Lung microvascular endothelial cell (primary cell): ENCODE measurements at places on chromosomes 4 and X. TPM values are rescaled to one million over a fixed set of nuclear protein-coding genes. Genes with fewer than 3 reads are reported as not detected.

GRCh38 chr4:3702561-3703221, 63.5 kb upstream of the ADRA2C start:
- DNase-seq, result no peak

GRCh38 chr4:37793562-37793961, 32.9 kb upstream of the PGM2 start:
- peak; percentile 55 for DNase-seq

- no peak for DNase-seq
Observed at GRCh38 chr4:102388611-102389010, 43.3 kb upstream of the SLC39A8 start.

DNA sequence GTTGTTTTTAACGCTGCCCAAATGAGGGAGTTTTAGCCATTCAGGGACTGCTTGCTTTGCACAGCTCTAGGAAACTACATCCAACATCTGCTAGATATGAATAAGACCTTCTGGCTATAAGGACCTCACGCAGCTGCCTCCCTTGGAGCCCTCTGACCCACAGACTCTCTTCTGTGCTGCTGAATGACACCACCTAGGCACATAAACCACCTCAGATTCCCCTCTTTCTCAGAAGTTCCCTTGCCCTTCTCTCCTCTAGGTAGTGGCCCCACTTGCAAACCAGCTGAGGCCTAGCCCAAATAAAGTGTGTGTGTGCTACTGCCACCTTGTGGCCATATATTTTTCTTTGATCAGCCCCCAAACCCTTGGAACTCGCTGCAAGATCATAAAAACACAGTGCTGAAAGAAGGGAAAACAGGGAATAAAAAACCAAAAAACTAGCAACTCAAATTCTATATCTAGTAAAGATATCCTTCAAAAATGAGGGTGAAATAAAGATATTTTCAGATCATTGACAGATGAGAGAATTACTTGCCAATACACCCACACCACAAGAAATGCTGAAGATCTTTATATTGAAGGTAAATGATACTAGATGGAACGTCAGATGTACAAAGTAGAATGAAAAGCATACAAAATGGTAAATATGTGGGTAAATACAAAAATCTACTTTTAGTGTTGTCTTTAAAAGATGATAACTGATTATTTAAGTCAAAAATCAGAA, 265.9 kb downstream of the ADAMTS3 start:
- peak; percentile 52 for DNase-seq

DNA sequence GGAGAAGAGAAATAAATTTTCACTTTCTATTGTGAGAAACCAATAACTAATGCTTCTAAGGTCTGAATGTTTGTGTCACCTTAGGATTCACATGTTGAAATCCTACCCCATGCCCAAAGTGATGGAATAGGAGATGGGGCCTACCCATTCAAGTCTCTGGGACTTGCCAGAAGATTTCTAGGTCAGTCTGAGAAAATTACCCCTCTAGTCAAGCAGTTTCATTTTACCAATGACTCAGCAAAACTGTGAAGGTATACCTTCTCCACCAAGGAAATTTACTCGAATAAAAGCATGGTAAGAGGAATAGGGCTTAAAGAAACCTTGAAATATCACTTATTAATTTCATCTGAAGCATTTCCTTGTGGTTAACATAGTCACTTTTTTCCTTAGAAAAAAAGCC, 23.5 kb upstream of the PAPSS1 start:
- no peak for DNase-seq

GRCh38 chr4:126993351-126993750, 639.4 kb upstream of the INTU start:
- no peak for DNase-seq

- no peak for DNase-seq
Observed at GRCh38 chr4:140426610-140427105, 790 bp downstream of the CLGN start.

GRCh38 chr4:28241021-28241420, 1380.4 kb downstream of the STIM2 start:
- DNase-seq, result no peak

DNA sequence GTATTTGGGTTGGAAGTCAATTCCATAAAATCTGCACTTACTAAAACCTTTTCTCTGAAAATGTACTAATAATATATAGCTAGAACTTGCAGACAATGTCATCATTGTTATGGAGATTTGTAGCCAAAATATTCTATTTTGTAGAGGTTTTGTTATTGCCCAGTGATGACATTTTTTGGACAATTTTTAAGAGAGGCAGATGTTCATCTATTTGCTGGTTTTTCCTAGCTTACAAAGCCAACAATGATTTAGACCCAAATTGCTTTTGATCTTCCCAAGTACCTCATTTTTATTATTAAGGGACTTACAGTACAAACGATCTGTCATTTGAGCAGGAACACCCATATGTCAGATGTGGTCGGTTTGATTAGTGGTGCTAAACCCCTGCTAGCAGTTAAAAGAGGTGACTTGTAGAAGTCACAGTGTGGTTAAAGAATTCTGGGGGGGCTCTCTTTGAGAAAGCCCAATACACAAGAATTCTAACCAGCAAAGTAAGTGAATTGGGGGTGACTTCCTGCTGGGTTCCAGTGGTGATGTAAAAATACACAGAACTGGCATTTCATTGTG, 136.2 kb downstream of the KIT start:
- no peak for DNase-seq

- DNase-seq, result no peak
Observed at GRCh38 chrX:19824603-19825002, 62.8 kb downstream of the SH3KBP1 start.

DNA sequence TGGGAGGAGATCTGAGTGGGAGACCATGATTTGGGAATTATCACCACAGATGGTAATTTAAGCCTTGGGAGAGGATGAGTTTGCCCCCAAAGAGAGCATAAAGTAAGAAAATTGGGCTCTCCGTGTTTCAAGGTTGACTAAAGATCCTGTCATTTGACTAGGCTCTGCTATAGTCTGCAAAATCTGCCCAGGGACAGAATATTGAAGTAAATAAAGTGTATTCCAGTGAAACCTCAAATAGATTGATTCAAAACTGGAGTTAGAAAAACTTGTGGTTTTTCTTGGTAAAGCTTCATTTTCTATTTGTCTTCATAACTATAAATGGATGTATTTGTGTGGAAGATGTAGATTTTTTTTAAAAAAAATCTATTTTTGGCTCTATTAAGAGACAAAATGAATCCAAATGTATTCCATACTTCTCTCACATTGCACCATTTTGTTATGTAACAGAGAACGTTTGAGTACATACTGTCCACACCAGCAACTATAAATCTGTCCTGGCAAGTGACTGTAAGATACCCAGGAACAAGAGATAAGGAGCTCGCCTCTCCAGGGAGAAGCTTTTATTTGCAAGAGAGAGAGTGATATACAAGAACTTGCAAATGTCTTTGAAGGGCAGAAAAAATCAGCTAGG, 170.2 kb downstream of the CBR4 start:
- DNase-seq, result no peak

- no peak for DNase-seq
Observed at GRCh38 chr4:150578745-150579501, 3.0 kb upstream of the MAB21L2 start.

DNA sequence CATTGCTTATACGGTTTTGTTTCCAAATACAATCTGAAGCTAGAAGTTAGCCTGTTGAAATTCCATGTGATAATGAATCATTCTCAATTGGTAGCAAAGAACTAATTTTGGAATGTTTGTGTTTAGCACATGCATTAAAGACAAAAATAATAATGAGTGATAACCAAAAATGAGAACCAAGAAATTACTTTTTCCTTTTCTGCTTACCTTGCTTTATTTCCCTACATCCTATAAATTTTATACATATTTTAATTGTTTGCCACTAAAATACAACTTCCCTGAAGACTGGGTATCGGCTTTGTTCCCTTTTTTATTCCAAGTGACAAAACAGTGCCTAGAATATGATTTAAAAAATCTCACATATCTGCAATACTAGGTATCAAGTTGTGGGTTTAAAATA, 203.8 kb upstream of the TACR3 start:
- DNase-seq, result no peak

DNA sequence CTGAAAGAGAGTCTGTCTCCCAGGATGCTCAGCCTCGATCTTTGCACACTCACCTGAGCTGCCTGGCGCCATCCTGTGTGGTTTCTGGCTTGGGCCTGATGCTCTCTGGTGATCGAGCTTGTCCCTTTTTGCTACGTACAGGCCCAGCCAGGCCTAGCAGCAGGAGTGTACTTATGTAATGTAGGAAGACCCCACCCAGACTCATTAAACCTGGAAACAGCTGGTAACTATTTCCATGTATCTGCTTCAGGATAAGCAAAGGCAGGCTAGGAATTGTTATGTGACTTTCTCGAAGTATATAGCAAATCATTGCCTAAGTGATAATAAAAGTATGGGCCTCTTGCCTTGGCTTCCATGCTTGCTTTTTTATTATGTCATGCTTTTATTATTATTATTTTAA, 18.6 kb upstream of the ARSJ start:
- no peak for DNase-seq

GRCh38 chr4:114458728-114459127, 139.9 kb upstream of the UGT8 start:
- no peak for DNase-seq

DNA sequence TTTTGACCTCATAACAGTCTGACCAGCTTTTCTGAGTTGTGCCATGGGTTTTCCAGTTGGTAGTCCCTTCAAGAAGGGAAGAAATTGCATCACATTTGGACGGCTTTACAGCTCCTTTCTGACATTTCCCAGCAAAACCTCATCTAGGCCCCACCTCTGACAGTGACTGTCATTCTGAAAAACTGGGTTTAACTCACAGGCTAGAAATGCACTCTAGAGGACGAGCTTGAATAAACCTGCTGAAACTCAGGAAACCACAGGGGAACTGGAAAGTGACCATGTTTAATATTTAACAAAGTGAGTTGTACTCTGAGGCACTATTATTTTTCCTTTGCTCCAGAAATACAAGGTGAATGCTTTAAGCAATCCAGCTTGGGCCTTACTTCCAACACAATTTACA, 434.3 kb upstream of the RASGEF1B start:
- DNase-seq, result no peak

DNA sequence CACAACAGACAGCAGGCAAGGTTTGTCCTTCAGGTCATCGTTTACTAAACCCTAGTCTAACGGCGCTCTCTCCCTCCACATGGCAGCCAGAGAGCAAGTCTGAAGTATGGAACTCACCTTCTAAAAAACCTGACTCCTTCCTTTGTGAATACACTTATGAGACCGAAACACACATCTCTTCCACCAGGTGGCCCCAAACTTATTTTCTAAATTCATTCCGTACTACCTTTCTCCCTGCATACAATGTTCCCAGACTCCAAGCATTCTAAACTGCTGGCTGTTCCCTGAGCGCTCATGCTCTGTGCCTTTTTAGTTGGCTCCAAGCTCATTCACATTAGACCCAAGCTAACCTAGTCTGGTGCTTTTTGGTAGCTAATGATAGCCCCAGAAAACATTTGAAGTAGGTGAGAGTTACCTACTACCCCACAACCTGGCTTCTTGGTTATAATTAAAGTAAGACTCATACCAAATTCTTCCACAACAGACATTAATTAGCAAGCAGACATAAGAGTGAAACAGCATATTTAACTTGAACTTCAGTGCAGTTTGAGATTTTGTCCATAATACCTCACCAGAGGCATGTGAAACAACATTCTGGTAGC, 67.6 kb upstream of the DCLK2 start:
- peak; percentile 80 for DNase-seq

DNA sequence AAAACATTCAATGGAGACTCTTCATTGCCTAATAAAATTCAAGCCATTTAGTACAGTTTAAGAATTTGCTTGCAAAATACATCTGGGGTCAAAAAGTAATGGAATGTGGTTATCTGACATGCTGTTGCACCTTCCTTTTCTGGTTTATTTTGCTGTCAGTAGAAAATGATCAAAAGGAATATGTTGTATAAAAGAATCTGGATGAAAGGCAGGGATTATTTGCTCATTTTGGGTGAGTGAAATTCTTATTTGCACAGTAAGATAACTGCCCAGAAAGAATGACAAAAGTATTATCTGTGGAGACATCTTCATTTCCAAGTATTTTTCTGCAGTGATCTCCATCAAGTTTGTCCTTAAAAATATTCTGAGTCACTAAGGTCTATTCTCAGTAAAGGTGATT, 30.4 kb downstream of the BOD1L1 start:
- DNase-seq, result no peak

DNA sequence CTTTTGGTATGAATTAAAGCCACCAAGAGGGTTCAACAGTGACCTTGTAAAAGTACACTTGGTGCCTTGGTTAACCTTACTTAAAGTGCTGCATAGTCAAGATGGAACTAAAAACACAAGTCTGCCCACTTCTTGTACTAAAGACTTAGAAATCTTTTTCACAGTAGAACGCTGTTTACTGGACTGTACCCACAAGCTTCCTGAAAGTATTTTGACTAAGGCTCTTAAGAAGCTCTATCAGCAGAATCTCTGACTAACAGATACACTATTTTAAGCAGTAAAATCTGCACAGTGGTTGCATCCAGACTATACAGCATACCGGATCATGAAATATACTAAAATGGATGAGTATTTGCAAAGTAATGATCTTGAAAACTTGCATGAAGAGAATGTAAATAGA, 7.2 kb downstream of the RAB28 start:
- DNase-seq, result no peak

The MAGED2 gene
- 164 and 201 TPM in 2 replicates for total RNA-seq

The KLHL2 gene
- 24.0 and 27.4 TPM in 2 replicates for total RNA-seq

The ABCB7 gene
- total RNA-seq, result 21.4 and 27.7 TPM in 2 replicates

The USP9X gene
- 85.9 and 112 TPM in 2 replicates for total RNA-seq

The ITM2A gene
- 25.4 and 96.1 TPM in 2 replicates for total RNA-seq

The USP27X gene
- total RNA-seq, result 2.2 and 2.6 TPM in 2 replicates

The GUCY1A1 gene
- 12.9 and 14.4 TPM in 2 replicates for total RNA-seq

The FAAH2 gene
- total RNA-seq, result 0.22 and 0.60 TPM in 2 replicates

The RTL9 gene
- total RNA-seq, result not detected in 2 replicates

The FHDC1 gene
- total RNA-seq, result 0.22 and 0.60 TPM in 2 replicates
